ENCODE measurements at places on chromosomes 12 and 14.

- no peak for DNase-seq
These were observed 1.3 kb downstream of the KSR2 start for GRCh38 chr12:117967512-117967911.

- DNase-seq = no peak
These were observed 67.0 kb upstream of the CAND1 start for GRCh38 chr12:67202011-67202677.

DNA sequence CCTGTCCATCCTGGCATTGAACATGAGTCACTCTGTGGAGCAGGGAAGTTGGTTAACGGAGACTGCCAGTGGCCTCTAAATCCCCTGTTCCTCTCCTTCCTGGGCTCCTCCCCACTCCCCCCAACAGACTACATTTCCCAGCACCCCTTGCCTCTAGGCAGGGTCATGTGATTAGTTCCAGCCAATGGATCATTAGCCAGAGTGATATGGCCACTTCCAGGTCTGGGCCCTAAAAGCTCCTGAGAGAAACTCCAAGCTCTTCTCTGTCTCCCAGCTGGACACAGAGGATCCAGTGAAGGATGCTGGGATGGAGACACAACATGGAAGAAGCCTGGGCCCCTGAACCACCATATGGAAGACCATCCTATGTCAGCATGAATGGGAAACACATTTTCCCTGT, 54.4 kb upstream of the RFLNA start:
- no peak for DNase-seq

- no peak for DNase-seq
These were observed 239.4 kb downstream of the C12orf75 start for GRCh38 chr12:105569886-105570285.

GRCh38 chr12:6356374-6356820, 14.5 kb upstream of the TNFRSF1A start:
- DNase-seq = no peak

DNA sequence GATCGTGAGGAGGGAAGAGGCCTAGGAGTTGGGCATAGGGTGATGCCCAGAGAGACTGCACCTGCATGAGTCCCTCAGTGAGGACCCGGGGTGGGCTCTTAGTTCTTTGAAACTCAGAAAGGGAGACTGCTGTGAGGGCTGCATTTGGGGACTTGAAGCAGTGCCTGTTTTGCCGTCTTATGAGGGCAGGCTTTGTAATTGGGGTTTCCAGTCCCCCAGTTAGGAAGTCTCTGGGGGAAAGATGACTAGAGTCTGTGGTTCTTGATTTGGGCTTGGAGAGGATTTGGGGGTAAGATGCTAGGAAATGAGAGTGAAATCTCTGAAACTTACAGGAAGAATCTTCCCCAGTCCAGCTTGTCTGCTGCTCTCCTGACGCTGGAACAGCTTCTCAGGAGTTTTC, 99.6 kb downstream of the ARF6 start:
- no peak for DNase-seq

DNA sequence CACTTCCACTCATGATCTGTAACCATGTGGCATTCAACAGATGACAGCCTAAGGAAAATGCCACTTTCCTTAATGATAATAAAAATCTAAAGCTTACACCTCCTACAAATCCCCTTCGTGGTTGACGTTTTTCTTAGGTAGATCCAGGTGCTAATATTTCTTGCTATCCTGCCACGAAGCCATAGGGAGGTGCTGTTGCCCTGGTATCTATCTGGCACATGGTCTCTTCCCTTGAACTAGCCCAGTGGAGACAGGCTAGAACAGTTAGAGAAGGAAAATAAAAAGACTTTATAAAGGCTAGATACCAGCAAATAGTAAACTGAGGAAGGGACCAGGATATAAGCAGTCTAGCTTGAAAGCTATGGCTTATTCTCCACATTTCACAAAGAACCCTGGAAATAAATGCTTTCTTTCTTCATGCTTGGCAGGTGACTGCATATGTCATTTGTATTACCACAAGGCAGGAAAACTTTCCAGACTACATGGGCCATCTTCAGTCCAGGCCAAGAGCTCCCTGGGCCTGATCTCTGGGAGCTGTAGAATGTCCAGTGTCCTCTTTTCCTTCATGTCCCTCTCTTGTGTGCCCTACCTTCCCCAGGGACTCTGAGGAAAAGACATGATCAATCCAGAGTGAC, 15.3 kb downstream of the SPIC start:
- DNase-seq = no peak

GRCh38 chr12:41409628-41410027, 221.5 kb downstream of the PDZRN4 start:
- DNase-seq = no peak

DNA sequence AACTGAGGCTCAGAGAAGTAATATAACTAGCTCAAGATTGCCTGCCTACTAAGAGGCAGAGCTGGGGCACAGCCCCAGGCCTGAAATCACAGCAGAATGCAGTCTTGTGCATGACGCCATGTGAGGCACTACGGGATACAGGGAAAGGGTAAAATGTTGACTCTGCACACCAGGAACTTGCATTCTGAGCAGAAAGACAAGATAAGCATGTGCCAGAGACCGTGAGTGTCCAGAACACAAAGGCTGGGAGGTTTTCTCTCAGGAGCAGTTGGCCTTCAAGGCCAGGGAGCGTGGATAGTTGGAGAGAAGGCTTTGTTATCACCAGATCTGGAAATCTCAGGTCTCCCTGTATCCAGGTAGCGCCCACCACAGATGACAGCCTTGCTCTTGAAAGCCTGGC, 23.2 kb upstream of the MLEC start:
- DNase-seq = no peak

GRCh38 chr14:98056946-98057345, 1215.1 kb downstream of the BCL11B start:
- no peak for DNase-seq

- DNase-seq = no peak
These were observed 192.3 kb downstream of the BCAT1 start for GRCh38 chr12:24756479-24757024.

- no peak for DNase-seq
These were observed 429.4 kb downstream of the PCNX1 start for GRCh38 chr14:71336489-71337192.

DNA sequence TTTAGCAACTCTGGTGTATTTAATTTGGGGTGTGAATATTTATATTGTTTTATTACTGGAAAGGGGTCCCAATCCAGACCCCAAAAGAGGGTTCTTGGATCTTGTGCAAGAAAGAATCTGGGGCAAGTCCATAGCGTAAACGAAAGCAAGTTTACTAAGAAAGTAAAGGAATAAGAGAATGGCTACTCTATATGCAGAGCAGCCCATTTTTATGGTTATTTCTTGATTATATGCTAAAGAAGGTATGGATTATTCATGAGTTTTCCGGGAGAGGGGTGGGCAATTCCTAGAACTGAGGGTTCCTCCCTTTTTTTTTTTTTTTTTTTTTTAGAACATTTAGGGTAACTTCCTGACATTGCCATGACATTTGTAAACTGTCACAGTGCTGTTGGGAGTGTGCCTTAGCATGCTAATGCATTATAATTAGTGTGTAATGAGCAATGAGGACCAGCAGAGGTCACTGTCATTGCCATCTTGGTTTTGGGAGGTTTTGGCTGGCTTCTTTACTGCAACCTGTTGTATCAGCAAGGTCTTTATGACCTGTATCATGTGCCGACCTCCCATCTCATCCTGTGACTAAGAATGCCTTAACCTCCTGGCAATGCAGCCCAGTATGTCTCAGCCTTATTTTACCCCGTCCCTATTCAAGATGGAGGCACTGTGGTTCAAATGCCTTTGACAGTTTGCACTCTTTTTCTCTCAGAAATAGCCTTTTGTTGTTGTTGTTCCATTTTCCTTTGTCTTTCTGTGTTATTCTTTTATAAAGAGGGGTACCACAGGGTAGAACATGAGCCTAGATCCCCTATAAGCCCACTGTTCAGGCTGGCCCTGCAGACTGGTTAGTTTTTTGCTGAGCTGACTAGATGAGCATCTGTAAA, 75.5 kb upstream of the DCD start:
- DNase-seq = no peak

DNA sequence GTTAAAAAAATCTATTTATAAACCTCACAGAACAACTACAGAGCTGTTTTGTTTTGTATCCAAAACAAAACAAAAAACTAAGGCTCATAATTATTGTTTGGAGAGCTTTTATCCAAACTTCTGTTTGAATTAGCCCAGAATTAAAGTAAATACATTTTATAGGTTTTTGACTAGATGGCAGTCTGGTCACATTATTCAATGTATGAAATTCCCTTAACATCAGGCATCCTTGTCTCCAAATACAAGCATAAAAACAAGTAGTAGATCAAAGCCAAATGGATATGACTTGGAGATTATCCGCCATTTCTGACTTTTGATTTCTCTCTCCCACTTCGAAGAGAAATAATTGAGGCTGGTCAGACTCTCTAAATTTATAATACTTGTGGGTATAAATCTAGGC, 63.5 kb downstream of the SLC38A1 start:
- no peak for DNase-seq

All from effector CD8-positive, alpha-beta T cell (primary cell).